ENCODE measurements at places on chromosomes 6 and 20. TPM values are rescaled to one million over a fixed set of nuclear protein-coding genes. Genes with fewer than 3 reads are reported as not detected.

GRCh38 chr20:56809668-56810067 is 180.6 kb downstream of the TFAP2C start:
- no peaks in the 10 kb centered on the region for H3K27me3 ChIP-seq
- no peak for DNase-seq
- H3K4me3 ChIP-seq = no peak overlapping the region
- H3K4me1 ChIP-seq = no peaks in the 10 kb centered on the region

The MLN gene
- total RNA-seq = not detected

GRCh38 chr20:43388268-43389002 is 69.3 kb upstream of the SRSF6 start:
- no peaks in the 10 kb centered on the region for H3K36me3 ChIP-seq
- H3K4me3 ChIP-seq = no peak overlapping the region
- H3K27me3 ChIP-seq = no peaks in the 10 kb centered on the region
- H3K4me1 ChIP-seq = no peaks in the 10 kb centered on the region
- DNase-seq = no peak
- no peak overlapping the region for H3K27ac ChIP-seq

The PHACTR1 gene
- total RNA-seq = 0.53 TPM

- no peaks in the 10 kb centered on the region for H3K27me3 ChIP-seq
- H3K36me3 ChIP-seq = no peaks in the 10 kb centered on the region
- H3K4me1 ChIP-seq = no peaks in the 10 kb centered on the region
Observed at GRCh38 chr6:133128191-133128590, 113.0 kb upstream of the EYA4 start.

DNA sequence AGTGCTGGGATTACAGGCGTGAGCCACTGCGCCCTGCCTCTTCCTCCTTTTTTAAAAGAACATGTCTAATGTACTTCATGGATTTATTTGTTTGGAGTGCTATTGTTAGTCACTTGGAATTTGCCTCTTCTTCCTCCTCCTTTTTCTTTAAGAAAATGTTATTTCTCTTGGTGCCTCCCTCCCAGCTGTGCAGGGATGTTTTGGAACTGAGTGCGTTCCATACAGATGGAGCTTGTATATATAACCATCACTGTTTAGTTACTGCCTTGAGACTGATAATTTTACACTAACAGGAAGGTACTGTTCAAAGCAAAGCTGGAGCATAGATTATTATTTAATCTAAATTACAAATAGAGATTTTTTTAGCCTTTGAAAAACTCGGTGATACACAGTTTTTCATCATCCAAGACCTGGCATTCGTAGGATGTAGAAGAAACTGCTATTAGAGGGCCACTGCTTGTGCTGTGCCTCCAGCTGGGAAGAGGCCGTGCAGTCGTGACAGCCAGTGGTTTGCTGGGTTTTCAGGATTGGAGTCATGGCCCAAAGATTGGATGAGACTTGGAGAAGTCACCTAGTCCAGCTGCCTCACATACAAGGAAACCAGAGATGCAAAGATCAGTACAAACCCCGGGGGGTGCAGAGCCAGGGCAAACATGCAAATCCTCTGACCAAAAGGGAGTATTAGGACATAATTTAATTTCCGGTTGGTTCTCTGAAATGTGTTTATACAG is 123.1 kb downstream of the PLEKHG1 start:
- DNase-seq = no peak
- H3K36me3 ChIP-seq = no peaks in the 10 kb centered on the region
- peaks cover 12% of the 10 kb centered on the region for H3K4me1 ChIP-seq
- H3K27me3 ChIP-seq = peaks cover 31% of the 10 kb centered on the region
- no peak overlapping the region for H3K4me3 ChIP-seq

- H3K36me3 ChIP-seq = peaks cover 4% of the 10 kb centered on the region
- H3K4me3 ChIP-seq = no peak overlapping the region
- H3K27ac ChIP-seq = no peak overlapping the region
- H3K4me1 ChIP-seq = peaks cover 26% of the 10 kb centered on the region
Observed at GRCh38 chr6:2229742-2230141, 15.7 kb downstream of the GMDS start.

The DEFB124 gene
- not detected for total RNA-seq

GRCh38 chr6:141210901-141211300 is 921.8 kb upstream of the GJE1 start:
- no peak overlapping the region for H3K4me3 ChIP-seq
- no peaks in the 10 kb centered on the region for H3K27me3 ChIP-seq
- no peak for DNase-seq
- no peaks in the 10 kb centered on the region for H3K36me3 ChIP-seq
- H3K4me1 ChIP-seq = no peaks in the 10 kb centered on the region

The FOXO3 gene
- total RNA-seq = 19.1 TPM

GRCh38 chr20:2103461-2104153 is 2.0 kb downstream of the STK35 start:
- peak overlapping the region; percentile 93 for H3K4me3 ChIP-seq
- peaks cover 53% of the 10 kb centered on the region for H3K4me1 ChIP-seq
- DNase-seq = no peak
- no peaks in the 10 kb centered on the region for H3K27me3 ChIP-seq
- peak overlapping the region; percentile 81 for H3K27ac ChIP-seq

The SFTA2 gene
- total RNA-seq = not detected

The RHAG gene
- not detected for total RNA-seq

The LY6G6C gene
- not detected for total RNA-seq

The CNKSR3 gene
- total RNA-seq = not detected

The TSPO2 gene
- total RNA-seq = not detected

- H3K4me3 ChIP-seq = no peak overlapping the region
- peaks cover 7% of the 10 kb centered on the region for H3K4me1 ChIP-seq
- no peak for DNase-seq
- no peaks in the 10 kb centered on the region for H3K27me3 ChIP-seq
Observed at GRCh38 chr6:157635388-157636244, 187.4 kb upstream of the SNX9 start.

DNA sequence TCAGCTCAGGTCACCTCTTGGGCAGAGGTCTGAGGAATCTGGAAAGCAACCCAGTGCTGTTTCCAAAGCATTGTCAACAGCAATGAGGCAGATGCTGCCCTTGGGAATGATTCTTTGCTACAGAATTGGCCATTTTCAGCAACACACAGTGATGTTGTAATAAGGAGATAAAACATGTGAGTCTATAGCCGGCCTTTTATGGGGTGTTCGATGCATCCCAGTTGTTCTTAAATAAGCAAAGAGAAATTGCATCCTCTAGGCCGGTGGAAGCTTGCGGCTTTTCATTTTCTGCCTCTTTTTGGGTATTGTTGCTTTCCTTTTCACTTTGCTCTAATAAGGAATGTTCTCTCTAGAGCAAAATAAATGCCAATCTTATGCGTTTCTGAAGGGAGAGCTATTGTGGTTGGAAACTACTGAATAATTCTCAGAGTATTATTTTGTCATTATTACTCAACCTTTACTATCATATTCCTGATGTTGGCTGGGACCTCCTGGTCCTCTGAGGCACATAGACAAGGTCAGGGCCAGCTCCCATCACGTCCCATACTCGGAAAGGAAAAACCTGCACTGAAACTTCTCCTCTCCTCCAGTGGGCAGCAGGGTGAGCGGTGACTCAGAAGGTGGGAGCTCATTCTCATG is 214.2 kb downstream of the CDH26 start:
- no peaks in the 10 kb centered on the region for H3K36me3 ChIP-seq
- H3K27me3 ChIP-seq = no peaks in the 10 kb centered on the region
- no peak overlapping the region for H3K27ac ChIP-seq

- no peak for DNase-seq
- no peak overlapping the region for H3K27ac ChIP-seq
- no peaks in the 10 kb centered on the region for H3K27me3 ChIP-seq
- no peaks in the 10 kb centered on the region for H3K36me3 ChIP-seq
- no peaks in the 10 kb centered on the region for H3K4me1 ChIP-seq
Observed at GRCh38 chr20:25018425-25018824, 25.9 kb upstream of the APMAP start.

DNA sequence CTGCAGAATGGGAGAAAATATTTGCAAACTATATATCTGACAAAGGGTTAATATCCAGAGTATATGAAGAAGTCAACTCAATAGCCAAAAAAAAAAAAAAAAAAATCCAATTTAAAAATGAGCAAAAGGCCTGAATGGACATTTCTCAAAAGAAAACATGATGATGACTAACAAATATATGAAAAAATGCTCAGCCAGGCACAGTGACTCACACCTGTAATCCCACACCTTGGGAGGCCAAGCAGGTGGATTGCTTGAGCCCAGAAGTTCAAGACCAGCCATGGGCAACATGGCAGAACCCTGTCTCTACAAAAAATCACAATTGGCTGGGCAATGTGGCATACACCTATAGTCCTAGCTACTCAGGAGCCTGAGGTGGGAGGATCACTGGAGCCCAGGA is 2.1 kb upstream of the ECHDC1 start:
- no peak overlapping the region for H3K4me3 ChIP-seq
- DNase-seq = no peak
- no peaks in the 10 kb centered on the region for H3K27me3 ChIP-seq
- peaks cover 3% of the 10 kb centered on the region for H3K36me3 ChIP-seq
- H3K27ac ChIP-seq = no peak overlapping the region

The POM121L2 gene
- not detected for total RNA-seq

The CLPSL2 gene
- total RNA-seq = not detected

DNA sequence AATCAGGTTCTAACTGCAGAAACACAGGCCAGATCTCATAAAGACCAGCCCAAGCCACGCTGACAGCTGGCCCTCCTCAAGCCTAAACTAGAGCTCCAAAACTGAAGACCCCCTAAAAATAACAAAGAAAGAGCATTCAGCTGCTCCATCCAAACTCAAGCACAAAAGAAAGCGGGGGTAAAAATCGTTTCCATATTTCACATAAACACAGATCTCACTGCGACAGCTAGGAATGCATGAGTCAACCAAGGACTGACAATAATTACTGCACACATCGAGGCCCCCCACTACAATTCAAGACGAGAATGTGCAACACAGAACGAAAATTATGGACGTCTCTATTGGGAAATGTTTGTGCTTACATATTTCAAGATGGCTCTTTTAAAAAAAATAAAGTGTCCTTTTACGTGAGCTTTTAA is 31.1 kb downstream of the CNKSR3 start:
- H3K27me3 ChIP-seq = peaks cover 5% of the 10 kb centered on the region
- no peak for DNase-seq
- no peak overlapping the region for H3K27ac ChIP-seq
- no peak overlapping the region for H3K4me3 ChIP-seq
- H3K36me3 ChIP-seq = no peaks in the 10 kb centered on the region
- no peaks in the 10 kb centered on the region for H3K4me1 ChIP-seq

The NFKBIE gene
- 20.8 TPM for total RNA-seq

GRCh38 chr6:1908784-1909183 is 299.1 kb downstream of the FOXC1 start:
- H3K4me3 ChIP-seq = no peak overlapping the region
- no peaks in the 10 kb centered on the region for H3K4me1 ChIP-seq
- H3K36me3 ChIP-seq = no peaks in the 10 kb centered on the region
- H3K27ac ChIP-seq = no peak overlapping the region
- H3K27me3 ChIP-seq = no peaks in the 10 kb centered on the region
- no peak for DNase-seq

The COL19A1 gene
- total RNA-seq = 0.03 TPM

DNA sequence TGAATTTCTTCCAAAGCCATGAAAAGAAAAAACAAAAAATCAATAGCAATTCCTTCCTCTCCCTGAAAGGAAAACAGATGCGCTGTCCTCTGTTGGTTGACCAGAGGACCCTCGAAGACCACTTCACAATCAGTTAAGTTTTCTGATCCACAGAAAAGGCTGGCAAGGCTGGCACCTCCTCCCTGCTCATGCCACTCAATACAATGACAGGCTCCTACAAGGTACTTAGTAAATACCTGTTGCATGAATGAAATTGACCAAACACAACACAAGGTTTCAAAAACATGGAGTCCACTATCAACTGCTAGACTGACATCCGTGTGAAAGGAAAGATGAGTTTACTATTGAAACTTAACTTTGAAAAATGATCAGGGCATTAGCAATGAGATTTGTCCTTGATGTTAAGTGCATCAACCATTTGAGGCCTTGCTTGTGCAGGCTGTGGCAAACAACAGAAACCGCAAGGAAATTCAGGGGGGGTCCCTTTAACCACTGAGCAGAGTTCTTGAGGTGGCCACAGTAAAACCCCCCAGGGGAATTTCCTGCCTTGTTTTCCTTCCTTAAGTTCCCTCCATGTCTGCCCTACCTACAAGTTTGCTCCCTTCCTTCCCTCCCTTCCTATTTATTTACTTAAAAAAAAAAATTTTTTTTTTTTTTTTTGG is 27.9 kb upstream of the RTF2 start:
- DNase-seq = peak; percentile 68
- peak overlapping the region; percentile 87 for H3K27ac ChIP-seq
- no peaks in the 10 kb centered on the region for H3K27me3 ChIP-seq

All from activated CD4-positive, alpha-beta memory T cell treated with anti-CD3 and anti-CD28 coated beads, Interleukin-2, amount 10 ng/mL, durations not matched to agents 7 days and 5 days (primary cell).